A549 treated with GW870086 at 1 μM for 4 hours (cell line): ENCODE measurements at places on chromosomes 16 and 17. TPM values are rescaled to one million over a fixed set of nuclear protein-coding genes. Genes with fewer than 3 reads are reported as not detected.

Gene USP43
- total RNA-seq: 3.3 to 4.6 TPM (median 4.0 TPM) in 5 replicates

Gene SEPTIN12
- not detected in 5 replicates for total RNA-seq

Gene ITGB3
- 2.3 to 5.3 TPM (median 4.4 TPM) in 5 replicates for total RNA-seq

Gene GGNBP2
- total RNA-seq: 58.9 to 67.2 TPM (median 61.8 TPM) in 5 replicates

Gene HOXB3
- 4.6 to 6.5 TPM (median 5.2 TPM) in 5 replicates for total RNA-seq

Gene MFSD11
- total RNA-seq: 17.1 to 21.6 TPM (median 20.7 TPM) in 5 replicates

Gene GSDMA
- total RNA-seq: not detected in 5 replicates

Gene AATK
- 0.25 to 0.78 TPM (median 0.52 TPM) in 5 replicates for total RNA-seq

Gene IL32
- 21.6 to 35.8 TPM (median 29.8 TPM) in 5 replicates for total RNA-seq

Gene C16orf89
- total RNA-seq: not detected in 5 replicates

Gene RFNG
- 16.1 to 25.0 TPM (median 23.9 TPM) in 5 replicates for total RNA-seq

Gene KRTAP3-2
- 0.28 to 0.34 TPM (median 0.31 TPM) in 3 of 5 replicates, not detected in the others for total RNA-seq

Gene C16orf74
- 12.7 to 18.1 TPM (median 15.0 TPM) in 5 replicates for total RNA-seq

Gene PCYT2
- 15.4 to 22.5 TPM (median 19.0 TPM) in 5 replicates for total RNA-seq

Gene ARL5C
- 0.06 TPM in 1 of 5 replicates, not detected in the others for total RNA-seq

Gene HEATR9
- total RNA-seq: not detected in 5 replicates

Gene CBX8
- total RNA-seq: 10.9 to 17.4 TPM (median 16.1 TPM) in 5 replicates

Gene ST6GALNAC1
- 0.06 to 0.54 TPM (median 0.49 TPM) in 3 of 5 replicates, not detected in the others for total RNA-seq

Gene TMC7
- total RNA-seq: 6.6 to 9.5 TPM (median 8.3 TPM) in 5 replicates

Gene NETO2
- total RNA-seq: 77.9 to 88.2 TPM (median 79.4 TPM) in 5 replicates

Gene SPEM2
- total RNA-seq: 0.14 TPM in 1 of 5 replicates, not detected in the others

Gene CPSF4L
- not detected in 5 replicates for total RNA-seq

Gene C16orf96
- total RNA-seq: 0.03 TPM in 3 of 5 replicates, not detected in the others

Gene EXOC7
- 52.4 to 73.1 TPM (median 62.5 TPM) in 5 replicates for total RNA-seq

Gene SULT1A1
- 4.7 to 6.1 TPM (median 5.4 TPM) in 5 replicates for total RNA-seq

Gene RCVRN
- not detected in 5 replicates for total RNA-seq

Gene TBC1D3H
- not detected in 5 replicates for total RNA-seq

Gene MT1H
- not detected in 5 replicates for total RNA-seq

Gene KRTAP2-3
- not detected in 5 replicates for total RNA-seq

Gene EVI2B
- total RNA-seq: 0.10 TPM in 1 of 5 replicates, not detected in the others

Gene SGCA
- total RNA-seq: 1.3 to 1.9 TPM (median 1.7 TPM) in 5 replicates

Gene ETV4
- 50.0 to 61.0 TPM (median 58.0 TPM) in 5 replicates for total RNA-seq

Gene PHOSPHO1
- total RNA-seq: 0.22 to 0.79 TPM (median 0.52 TPM) in 5 replicates

Gene TMIGD1
- total RNA-seq: not detected in 5 replicates

Gene IKZF3
- not detected in 5 replicates for total RNA-seq

Gene FBXW10B
- total RNA-seq: 2.4 to 4.2 TPM (median 3.1 TPM) in 5 replicates

Gene COG1
- total RNA-seq: 17.7 to 21.5 TPM (median 20.9 TPM) in 5 replicates

Gene ST6GALNAC2
- 0.10 to 0.67 TPM (median 0.47 TPM) in 5 replicates for total RNA-seq
